ENCODE measurements at places on chromosomes 4 and X.
A peak's percentile ranks its signal among the peaks of the same experiment; 100 is the strongest.

GRCh38 chr4:79249881-79250503, 75.9 kb downstream of the NAA11 start:
- no peak for DNase-seq

DNA sequence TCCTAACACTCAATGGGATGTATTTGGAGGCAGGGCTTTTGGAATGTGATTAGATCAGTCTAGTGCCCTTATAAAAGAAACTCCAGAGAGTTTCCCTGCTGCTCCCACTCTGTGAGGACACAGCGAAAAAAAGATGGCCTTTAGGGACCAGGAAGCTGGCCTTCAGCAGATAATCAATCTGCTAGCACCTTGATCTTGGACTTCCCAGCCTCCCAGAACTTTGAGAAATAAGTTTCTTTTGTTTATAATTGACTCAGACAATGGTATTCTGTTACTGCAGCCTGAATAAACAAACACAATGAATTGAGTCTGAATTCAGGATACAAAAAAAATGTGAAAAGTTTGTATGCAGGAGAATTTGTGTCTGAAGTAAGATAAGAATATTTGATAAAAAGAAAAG, 842.1 kb downstream of the FSTL5 start:
- no peak for DNase-seq

GRCh38 chrX:37684973-37685372, 618 bp upstream of the XK start:
- no peak for DNase-seq

- DNase-seq = no peak
Observed at GRCh38 chrX:47776292-47777006, 60.3 kb upstream of the ZNF81 start.

DNA sequence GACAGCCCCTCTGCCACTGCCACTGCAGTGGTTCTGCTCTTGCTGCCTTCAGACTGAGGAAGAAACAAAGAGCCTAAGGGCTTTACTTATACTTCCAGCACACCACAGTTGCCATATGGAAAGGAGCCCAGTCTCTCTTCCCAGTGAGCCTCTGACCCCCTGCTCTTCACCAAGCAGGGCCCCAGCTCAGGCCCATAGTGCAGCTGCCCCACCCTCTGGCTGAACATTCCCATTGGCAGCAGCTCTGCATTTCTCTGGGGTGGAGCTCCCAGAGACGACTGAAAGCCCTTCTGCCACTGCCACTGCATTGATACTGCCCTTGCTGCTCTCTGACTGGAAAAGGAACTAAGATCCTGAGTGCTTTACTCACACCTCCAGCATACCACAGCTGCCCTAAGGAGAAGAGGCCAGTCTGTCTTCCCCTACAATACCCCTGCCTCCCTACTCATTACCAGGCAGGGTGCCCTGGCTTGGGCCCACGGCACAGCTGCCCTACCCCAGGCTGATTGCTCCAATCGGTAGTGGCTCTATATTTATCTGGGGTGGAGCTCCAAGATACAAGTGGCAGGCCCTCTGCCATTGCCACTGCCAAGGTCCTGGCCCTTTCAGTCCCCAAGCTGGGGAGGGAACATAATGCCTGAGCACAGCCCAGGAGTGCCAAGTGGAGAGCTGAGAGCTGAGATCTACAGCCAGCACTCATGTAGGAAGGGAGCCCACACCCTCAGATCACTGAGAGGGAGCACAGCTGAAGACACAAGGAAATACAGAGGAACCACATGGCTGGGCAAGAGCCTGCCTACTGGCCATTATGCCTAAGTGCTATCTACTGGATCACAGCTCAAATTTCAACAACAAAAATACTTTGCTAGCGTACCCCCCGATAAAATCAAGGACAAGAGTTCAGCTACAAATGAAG, 36.0 kb downstream of the AWAT2 start:
- DNase-seq = no peak

GRCh38 chr4:3730422-3731190, 35.6 kb upstream of the ADRA2C start:
- DNase-seq = no peak

DNA sequence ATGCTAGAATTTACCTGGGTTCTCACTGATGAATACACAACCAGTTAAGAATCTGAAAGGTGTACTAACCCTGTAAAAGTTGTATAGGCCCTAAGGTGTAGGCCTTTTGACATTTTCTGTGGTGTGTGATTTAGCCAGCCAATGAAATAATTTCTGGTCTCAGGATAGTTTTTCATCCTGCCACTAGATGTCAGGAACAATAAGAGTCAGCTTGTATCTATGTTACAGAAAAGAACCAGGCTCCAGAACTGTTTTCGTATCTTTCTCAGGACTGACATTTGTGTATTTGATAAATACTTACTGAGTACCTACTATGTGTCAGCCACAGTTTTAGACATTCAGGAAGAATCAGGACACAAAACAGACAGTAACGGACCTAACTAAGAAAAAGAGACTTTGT, 673.6 kb upstream of the TENM3 start:
- peak; percentile 50 for DNase-seq
